NCI-H1436 treated with DMSO at 0.1 percent for 48 hours (cell line): ENCODE measurements at places on chromosomes 7 and 10.

- no peak for DNase-seq
These were observed 80.9 kb downstream of the SGMS1 start for GRCh38 chr10:50542871-50543270.

DNA sequence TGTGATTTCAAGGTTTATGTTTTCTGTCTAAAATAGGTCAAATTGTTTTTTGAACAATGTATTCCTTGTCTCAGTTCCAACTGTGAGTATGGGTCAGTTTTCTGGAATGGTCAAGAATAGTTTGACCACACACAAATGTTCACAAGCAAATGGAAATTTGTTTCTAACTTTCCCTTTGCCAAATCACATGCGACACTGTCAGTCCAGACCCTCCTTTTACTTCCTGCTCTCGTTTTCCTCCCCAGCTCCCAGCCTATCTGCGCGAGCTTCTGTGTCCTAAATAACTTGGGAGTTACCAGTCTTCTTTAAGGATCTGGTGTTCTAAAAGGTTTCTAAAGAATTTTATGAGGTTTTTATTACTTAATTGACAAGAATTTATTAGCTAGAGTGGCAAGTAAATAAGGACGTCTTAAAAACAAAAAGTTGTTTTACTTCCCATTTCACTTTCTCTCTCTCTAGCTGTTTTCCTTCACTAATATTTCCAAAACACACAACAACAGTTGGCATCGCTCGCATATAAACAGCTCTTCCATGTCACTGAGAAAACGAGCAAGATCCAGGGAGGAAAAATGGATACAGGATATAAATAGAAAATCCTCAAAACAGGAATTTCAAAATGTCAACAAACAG, 266.1 kb upstream of the KLF6 start:
- DNase-seq: no peak

DNA sequence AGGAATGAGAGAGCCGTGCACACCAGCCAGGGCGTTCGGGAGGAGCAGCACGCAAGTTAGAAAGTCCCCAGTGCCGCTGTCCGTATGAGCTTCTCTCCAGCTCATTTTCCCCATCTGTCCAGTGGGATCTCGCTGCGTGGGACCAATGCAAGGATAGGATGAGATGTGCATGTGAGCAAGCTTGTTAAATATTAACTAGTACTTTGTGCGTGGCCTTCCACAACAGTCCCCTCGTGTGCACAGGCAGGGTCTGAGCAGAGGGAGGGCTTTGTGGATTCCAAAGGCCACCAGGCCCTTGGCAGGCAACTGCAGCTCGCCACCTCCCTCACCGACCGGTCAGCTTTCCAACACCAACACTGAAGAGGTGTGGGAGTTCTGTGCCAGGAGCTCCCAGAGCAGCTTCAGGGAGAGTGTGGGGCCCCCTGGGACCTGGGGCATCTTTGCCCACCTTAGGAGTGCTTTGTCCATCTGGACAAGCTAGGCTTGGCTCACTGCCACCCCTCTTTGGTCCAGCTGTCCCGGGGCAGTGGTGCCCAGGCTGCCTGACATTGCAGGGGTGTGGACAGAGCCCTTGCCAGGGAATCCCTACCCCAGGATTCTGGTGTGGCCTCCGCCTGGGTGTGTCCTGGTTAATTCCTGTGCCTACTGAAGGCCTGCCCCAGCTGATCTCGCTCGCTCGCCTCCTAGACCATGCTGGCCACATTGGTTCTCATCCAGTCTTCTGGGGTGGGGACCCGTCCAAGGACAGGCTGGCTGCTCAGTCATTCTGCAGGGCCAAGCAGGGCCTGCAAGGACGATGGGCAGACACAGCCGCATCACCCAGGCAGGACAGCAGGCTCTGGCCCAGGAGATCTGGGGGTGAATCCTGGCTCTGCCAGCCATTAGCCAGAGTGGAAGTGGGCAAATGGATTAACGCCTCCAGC, 5.3 kb downstream of the FAM20C start:
- no peak for DNase-seq

DNA sequence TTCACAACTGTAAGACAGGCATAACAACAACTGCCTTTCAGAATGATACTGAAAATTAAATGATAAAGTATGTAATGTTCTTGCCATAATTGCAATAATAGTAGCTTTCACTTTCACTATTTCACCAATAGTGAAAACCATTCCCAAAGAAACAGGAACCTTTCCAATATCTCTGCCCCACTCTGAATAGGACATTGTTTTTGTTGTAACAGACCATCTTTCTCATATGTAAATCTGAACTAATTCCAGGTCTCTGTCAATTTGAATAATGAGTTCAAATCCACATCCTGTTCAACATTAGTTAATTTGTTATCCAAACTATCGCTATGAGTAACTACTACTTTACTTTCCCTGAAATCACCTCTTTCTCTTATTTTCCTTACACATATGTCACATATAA, 148.0 kb downstream of the LRRN3 start:
- DNase-seq: no peak

GRCh38 chr10:131363416-131363815, 51.9 kb upstream of the TCERG1L start:
- DNase-seq: no peak

GRCh38 chr7:139743967-139744767, 33.6 kb downstream of the HIPK2 start:
- no peak for DNase-seq

- DNase-seq: no peak
These were observed 41.2 kb downstream of the PARD3 start for GRCh38 chr10:34773636-34774630.

DNA sequence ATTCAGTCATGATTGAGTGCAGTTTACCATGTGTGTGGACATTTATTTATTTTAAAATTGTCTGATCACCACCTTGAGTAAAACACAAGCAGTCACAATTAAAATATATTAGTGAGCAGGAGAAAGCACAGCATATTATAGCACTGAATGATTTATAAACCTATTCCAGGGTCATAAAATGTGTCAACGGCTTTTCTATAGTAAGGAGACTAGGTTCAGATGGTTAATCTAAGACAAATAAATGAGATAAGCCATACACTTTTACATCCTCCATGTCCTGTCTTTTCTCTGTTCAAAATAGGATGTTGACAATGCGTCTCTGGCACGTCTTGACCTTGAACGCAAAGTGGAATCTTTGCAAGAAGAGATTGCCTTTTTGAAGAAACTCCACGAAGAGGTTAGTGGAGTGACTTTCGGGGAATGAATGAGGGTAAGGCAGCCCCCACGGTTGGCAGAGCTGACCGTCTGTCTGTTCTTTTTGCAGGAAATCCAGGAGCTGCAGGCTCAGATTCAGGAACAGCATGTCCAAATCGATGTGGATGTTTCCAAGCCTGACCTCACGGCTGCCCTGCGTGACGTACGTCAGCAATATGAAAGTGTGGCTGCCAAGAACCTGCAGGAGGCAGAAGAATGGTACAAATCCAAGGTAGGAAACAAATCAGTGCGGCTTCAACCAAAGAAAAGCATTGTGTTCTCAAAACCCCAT, 5.4 kb downstream of the VIM start:
- DNase-seq: no peak

DNA sequence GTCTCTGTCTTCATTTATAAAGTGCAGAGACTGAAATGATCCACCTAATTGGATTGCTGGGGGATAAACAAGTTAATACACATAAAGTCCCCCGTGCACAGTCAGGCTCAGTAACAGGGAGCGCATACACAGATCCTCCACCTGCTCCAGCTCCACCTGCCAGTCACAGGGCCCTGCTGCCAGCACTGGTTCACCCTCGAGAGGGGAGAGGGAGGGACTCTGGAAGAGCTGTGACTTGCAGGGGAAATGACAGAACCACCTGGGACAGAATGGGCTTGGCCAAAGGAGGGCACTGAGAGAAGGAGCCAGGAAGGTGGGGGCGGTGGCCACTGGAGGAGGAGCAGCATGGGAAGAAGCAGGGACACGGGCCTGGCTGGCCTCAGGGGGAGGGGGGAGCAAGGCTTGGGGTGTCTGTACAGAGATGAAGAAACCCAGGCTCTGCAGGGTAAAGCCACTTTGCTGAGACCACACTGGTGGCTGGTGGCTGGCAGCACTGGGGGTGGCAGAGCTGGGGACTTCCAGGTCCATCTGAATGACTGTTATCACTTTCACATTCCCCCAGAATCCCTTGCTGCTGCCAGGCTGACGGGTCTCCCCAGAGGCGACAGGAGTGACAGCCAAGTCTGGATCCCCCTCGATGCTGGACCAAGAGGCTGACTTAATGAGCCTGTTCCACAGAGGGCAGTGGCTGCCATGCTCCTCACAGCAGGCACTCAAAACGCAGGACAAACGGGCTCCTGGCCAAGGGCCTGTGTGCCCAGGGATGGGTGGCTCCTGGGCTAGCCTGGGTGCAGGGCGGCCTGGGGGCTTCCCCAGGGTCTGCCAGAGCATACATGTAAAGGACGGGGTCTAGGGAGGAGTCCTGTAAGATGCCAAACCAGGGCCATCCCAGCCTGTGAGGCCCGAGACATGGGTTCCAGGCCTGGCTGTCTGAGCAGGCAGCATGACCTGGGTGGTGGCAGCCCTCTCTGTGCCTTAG, 151.1 kb downstream of the SH3PXD2A start:
- DNase-seq: no peak

GRCh38 chr7:99615989-99616358, 772 bp upstream of the ZSCAN25 start:
- DNase-seq: no peak

DNA sequence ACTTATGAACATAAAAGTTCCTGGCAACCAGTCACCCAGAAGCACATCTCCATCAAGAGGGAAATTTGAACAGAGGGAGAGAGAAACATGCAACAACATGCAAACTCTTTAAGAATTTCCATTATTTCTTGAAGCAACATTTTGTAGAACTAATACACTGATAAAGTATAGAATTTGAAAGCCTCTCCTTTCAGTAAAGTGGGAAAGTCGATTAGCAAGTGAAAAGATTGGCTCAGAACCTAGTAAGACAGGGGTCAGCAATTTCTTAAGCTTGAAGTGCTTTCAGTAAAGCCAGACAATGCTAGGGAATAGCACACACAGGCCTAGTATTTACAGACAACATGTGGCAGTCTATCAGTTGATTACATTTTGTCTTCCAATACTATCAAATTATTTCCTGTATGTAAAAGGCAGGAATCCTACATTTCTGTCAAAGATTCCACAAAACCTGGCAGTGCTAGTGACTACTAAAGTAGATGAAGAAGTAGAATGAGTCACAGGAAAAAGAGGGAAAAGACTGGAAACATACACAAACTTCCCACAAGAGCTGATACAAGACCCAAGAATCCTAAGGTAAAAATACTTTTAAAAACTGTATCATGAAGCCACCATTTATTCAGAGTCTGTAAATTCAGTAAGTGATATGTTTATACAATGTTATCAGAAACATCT, 25.2 kb downstream of the DNAJC1 start:
- no peak for DNase-seq
